Hippocampal formation (tissue), 2 donors: ENCODE measurements at places on chromosomes 7 and 10.

GRCh38 chr7:26398427-26398755 lies 106.7 kb downstream of the SNX10 start:
- DNase-seq: no peak

- DNase-seq: peak; percentile 82
Observed at GRCh38 chr10:79070606-79071395, 2.0 kb downstream of the ZMIZ1 start.

GRCh38 chr10:58968389-58968755 lies 208.1 kb upstream of the PHYHIPL start:
- no peak for DNase-seq

DNA sequence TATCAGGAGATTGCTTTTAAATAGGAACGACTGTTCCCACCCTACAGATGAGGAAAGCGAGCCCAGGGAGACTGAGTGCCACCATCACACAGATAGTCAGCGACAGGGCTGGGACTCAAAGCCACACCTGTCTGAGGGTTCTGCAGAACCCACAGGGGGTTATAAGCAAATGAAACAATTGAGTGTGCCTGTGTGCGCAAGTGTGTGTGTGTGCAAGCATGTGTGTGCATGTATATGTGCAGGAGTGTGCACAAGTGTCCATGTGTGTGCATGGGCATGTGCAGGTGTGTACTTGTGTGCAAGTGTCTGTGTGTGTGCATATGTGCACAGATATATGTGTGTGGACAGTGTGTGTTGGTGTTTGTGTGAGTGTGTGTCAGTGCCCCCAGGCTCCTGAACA lies 280.2 kb downstream of the GRID1 start:
- no peak for DNase-seq

DNA sequence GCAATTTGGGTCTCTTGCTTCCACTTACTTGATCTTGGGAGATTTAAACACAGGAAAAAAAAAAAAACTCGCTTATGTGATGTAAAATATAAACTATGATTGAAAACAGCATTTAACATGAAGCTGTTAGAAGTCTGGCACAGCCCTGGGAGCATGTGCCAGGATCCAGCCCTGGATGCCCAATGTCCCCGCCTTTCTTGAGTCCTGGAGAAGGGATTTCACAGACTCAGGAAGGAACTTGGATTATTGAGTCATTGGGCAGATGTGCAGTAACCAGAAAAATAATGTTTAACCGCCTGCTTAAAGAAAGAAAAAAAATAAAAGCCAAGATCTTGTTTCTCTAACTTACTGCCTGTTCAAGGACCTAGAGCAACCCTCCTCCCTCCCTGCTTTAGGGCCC lies 3.7 kb upstream of the JCAD start:
- no peak for DNase-seq

- peak; percentile 35 for DNase-seq
Observed at GRCh38 chr10:35640951-35641675, 983 bp downstream of the FZD8 start.

DNA sequence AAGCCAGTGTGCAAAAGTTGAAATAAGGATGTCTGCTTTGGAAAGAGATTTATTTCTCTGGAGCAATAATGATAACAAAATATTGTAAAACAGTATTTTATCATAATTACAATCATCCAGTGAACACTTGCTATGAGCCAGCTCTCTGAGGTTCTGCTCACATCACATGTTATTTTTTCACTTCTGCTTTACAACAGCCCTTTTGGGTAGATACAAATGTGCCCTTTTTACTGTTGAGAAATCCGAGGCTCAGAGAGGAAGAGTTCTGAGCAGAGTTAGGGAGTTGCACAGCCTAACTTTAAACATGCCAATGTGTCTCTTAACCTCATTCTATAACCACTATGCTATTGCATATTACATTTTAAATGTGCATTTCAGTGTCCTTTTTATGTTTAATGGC lies 232.6 kb upstream of the CDC14C start:
- DNase-seq: no peak

GRCh38 chr10:16867556-16867955 lies 50.3 kb upstream of the RSU1 start:
- no peak for DNase-seq

- no peak for DNase-seq
Observed at GRCh38 chr7:87107949-87108776, 44.1 kb upstream of the DMTF1 start.

DNA sequence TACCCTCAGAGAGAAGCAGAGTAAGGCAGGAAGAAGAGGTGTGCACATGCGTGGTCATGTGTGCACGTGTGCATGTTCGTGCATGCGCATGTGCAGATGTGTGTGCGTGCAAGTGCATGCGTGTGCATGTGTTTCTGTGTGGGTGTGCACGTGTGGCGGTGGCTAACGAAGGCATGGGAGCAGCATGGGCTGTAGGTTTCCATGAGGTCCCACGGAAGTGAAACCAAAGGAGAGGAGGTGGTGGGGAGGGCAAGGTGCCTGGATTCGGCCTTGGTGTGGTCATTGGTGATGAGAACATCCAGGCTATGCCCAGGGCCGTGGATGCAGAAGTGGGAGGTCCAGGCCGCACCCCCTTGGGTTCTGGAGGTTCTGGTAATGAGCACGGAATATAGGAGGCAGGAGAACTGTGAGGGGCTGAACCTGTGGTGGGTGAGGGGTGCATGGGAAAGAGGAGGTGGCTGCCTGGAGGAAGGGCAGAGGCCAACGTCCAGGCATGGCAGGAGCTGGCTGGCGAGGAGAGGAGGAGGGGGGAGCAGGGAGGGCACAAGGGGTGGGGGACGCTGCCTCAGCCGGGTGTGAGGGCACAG lies 2.4 kb upstream of the INPP5A start:
- no peak for DNase-seq

DNA sequence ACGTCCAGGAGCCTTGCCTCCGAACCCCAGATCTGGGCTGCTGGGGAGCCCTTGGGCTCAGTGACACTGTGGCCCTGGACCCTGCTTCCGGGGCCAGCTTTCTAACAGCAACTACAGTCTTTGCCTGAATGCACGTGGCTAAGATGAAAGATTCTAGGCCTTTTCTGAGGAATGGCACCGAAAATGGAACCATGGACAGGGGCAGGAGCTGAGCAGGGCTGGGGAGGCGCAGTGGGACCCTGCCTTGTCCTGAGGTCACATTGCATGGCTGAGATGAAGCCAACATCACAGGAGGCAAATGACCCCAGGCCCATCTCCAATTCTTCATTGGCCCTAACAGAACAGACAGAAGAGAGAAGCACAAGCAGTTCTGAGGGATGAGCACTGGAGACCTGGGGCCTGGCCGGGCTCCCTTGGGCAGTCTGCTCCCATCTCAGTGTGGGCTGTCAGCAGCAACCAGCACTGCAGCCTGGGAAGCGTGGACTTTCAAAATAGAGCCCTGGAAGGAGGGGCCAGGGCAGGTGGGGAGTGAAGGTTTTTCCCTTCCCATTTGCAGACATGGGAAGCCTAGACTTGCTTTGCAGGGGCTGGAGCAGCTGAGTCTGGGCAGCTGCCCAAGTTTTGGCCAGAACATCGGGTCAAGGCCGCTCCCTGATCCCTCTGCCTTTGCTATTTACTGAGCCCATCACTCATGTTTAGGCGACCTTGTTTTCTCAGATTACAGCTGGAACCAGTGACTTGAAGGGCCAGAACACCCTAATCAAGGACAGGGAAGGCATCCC lies 114.4 kb upstream of the TCERG1L start:
- no peak for DNase-seq

GRCh38 chr7:99221866-99222265 lies 14.0 kb upstream of the KPNA7 start:
- no peak for DNase-seq

- DNase-seq: no peak
Observed at GRCh38 chr10:71735709-71736569, 16.4 kb upstream of the C10orf105 start.

DNA sequence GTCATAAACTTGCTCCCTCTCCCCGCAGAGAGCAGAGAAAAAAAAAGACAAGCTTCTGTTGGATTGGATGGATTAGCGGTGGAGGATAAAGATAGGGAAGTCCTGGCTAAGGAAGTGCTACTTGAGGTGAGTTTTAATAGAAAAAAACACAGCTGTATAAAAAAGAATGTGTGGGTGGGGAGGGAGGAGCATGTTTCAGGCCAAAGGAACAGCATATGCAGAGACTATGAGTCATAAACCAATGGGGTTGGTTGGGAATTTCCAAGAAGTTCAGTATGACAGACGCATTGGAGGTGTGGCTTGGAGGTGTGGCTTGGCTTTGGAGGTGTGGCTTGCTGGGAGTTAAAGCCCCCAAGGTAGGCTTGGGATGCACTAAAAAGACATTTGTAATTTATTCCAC lies 103.0 kb upstream of the LSM8 start:
- no peak for DNase-seq

DNA sequence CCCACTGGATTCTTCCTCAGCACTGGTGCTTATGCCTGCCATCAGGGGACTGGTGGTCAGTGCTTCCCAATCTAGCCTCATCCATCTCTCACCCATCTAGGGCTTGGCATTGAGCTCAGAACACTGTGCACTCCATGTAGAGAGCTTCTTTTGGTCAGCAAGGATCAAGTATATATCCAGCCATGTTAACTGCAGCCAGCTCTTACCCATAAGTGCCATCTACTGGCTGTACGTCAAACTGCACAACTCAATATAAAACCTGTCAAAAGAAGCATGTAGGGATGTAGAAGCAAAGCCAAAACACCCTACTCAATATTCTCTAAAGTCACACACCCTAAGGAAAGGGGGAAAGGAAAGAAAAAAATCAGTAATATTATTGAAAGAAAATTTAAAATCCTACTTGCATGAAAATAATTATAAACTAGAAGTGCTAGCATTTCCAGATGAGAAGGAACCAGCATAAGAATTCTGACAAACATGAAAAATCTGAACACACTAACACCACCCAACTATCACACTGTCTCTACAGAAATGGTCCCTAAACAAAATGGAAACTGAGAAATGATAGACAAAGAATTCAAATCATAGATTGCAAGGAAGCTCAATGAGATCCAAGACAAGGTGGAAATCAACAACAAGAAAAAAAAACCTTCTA lies 531.1 kb upstream of the STEAP1 start:
- peak; percentile 32 for DNase-seq

GRCh38 chr10:72461085-72461484 lies 106.4 kb upstream of the DNAJB12 start:
- DNase-seq: no peak

- DNase-seq: no peak
Observed at GRCh38 chr7:111866787-111867186, 304.5 kb upstream of the IMMP2L start.

GRCh38 chr7:2616387-2617324 lies 15.1 kb upstream of the TTYH3 start:
- DNase-seq: peak; percentile 32

DNA sequence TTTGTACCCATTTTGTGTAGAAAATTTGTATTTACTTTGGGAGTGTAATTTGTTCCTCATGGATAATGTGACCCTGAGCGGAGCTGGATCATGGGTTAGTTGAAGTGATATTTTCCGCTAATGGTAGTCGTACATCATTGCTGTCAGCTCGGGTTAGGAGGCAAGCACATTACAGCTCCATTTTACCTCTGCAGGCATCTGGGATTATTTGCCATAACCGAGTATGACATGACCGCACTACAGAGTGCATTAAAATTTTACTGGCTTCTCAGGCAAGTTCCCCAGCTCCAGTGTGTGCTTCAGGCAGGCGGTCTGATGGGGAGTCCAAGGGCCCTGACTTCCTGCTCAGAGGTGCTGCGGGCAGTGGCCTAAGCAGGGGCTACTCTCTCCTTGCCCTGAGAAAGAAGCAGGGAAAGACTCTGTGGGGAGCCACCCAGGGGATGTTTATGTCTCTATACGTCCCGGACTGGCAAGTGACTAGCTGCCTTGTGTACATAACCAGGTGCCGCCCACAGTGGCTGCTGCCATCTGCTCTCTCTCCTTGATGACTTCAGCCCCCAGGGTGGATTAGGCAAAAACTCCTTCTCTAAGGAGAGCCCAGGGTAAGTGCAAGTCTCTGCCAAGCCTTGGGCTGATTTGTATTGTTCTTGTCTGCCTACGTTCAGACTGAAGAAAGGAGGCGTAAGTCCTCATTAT lies 685.3 kb upstream of the GALNT17 start:
- no peak for DNase-seq

DNA sequence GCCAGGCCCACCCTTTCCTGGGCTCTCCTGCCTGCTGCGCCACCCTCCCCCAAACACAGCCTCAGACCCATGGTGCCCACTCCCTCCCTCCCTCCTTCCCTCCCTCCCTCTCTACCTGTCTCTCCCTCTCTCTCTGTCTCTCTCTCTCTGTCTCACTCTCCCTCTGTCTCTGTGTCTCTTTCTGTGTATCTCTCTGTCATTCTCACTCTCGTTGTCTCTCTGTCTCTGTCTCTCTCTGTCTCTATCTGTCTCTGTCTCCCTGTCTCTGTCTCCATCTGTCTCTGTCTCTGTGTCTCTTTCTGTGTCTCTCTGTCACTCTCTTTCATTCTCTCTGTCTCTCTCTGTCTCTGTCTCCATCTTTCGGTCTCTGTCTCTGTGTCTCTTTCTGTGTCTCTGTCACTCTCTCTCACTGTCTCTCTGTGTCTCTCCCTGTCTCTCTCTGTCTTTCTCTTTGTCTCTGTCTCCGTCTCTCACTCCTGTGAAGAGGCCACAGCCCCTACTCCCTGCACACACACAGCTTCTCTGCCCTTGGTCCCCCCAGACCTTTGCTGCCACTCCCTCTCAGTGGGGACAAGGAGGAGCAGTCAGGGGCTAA lies 51.5 kb downstream of the CALML3 start:
- DNase-seq: no peak

DNA sequence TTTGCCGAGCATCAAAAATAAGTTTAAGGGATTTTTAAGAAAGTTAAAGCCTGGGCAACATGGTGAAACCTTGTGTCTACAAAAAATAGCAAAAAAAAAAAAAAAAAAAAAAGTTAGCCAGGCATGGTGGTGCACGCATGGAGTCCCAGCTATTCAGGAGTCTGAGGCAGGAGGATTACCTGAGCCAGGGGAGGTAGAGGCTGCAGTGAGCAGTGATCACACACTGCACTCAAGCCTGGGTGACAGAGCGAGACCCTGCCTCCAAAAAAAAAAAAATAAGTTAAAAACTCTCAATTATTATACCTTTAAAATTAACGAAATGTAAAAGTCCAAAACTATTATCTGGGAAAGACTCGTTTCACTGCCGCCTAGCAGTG lies 35.0 kb upstream of the DAGLB start:
- no peak for DNase-seq

- no peak for DNase-seq
Observed at GRCh38 chr10:101289541-101289940, 60.3 kb upstream of the LBX1 start.

GRCh38 chr7:68041554-68041953 lies 1044.9 kb downstream of the TYW1 start:
- no peak for DNase-seq

GRCh38 chr10:125399289-125399688 lies 238.9 kb upstream of the CTBP2 start:
- no peak for DNase-seq
